ENCODE measurements at places on chromosomes 5 and 9.

GRCh38 chr9:128091571-128091970, 23.5 kb downstream of the SLC25A25 start:
- DNase-seq: no peak

- no peak for DNase-seq
These were observed 111.8 kb downstream of the WDR70 start for GRCh38 chr5:37490931-37491330.

DNA sequence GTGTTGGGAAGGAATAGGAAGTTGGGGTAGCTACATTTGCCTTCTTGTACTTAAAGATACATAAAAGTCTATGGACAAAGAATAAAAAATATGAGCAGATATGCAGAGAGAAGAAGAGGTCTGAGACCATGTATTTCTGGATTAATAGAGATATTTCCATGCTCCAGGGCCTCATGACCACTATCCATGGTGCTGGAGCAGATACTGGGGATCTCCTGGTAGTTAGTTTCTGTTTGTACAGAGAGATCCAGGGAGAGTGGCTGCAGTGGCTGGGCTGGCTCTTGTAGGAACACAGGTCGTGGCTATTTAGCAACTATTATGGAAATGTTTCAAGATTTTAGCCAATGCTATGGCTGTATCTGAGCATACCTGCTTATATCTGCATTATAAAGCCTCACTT, 184.2 kb upstream of the TMEM161B start:
- peak; percentile 38 for DNase-seq

DNA sequence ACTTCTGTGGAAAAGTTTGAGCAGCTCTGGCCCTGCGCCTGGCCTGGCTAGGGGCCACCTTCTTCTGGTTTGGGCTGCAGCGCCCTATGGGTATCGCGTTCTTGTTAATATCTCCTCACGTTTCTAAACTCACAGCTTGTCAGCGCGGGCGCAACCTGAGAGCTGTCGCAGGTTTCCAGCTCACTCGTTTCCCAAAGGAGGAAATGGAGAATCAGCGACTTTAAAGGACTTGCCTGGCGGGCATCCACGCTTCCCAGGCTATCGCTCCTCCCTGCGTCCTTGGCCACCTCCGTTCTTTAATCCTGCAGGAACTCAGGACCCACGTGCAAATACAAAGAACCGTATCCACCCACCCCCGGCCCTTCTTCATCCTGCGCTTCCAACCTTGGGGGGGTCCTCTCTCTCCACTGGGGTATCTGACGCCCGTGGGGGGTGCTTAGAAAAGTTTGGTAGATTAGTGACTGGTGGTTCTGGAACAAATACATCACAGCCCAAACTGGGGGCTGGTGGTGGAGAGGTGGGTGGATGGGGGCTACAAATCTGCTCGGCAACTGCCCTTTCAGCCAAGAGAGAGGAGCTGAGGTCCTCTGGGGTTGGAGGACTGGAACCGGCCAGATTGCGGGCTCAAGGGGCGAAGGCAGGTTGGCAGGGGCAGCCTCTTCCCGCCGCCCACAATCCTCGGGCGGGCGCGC, 578 bp upstream of the PSAT1 start:
- peak; percentile 28 for DNase-seq

DNA sequence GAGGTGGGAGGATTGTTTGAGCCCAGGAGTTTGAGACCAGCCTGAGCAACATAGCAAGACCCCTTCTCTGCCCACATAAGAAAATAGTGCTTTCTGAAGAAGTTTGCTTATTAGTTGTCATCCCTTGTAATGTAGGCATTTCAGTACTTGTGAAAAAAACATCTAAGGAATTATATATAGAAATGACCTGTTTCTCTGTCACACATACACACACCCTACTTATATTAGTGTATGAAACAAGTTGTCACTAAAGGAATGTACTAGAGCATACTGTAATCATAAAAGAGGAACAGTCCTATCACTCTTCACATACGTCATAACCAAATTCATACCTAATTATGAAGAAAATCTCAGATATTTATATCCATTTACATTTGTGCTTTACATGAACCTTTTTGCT, 122.0 kb downstream of the NIPBL start:
- DNase-seq: no peak

Measured in astrocyte of the cerebellum (primary cell).